Effector memory CD4-positive, alpha-beta T cell (primary cell): ENCODE measurements at places on chromosomes 16 and 17.

GRCh38 chr16:4241258-4241927 is 487 bp downstream of the SRL start:
- DNase-seq = no peak

DNA sequence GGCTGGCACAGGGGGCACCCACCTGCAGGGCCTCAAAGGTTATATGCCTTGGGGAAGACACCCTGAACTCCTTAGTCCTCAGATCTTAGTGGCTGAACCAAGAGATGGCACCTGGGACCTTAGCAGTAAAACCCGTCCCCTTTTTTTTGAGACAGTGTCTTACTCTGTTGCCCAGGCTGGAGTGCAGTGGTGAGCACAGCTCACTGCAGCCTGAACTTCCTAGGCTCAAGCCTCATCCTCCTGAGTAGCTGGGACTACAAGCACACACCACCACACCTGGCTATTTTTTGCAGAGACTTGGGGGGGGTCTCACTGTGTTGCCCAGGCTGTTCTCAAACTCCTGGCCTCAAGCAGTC is 237.2 kb downstream of the MRTFB start:
- no peak for DNase-seq

GRCh38 chr17:32519228-32520103 is 32.7 kb downstream of the CDK5R1 start:
- DNase-seq = peak; percentile 46

DNA sequence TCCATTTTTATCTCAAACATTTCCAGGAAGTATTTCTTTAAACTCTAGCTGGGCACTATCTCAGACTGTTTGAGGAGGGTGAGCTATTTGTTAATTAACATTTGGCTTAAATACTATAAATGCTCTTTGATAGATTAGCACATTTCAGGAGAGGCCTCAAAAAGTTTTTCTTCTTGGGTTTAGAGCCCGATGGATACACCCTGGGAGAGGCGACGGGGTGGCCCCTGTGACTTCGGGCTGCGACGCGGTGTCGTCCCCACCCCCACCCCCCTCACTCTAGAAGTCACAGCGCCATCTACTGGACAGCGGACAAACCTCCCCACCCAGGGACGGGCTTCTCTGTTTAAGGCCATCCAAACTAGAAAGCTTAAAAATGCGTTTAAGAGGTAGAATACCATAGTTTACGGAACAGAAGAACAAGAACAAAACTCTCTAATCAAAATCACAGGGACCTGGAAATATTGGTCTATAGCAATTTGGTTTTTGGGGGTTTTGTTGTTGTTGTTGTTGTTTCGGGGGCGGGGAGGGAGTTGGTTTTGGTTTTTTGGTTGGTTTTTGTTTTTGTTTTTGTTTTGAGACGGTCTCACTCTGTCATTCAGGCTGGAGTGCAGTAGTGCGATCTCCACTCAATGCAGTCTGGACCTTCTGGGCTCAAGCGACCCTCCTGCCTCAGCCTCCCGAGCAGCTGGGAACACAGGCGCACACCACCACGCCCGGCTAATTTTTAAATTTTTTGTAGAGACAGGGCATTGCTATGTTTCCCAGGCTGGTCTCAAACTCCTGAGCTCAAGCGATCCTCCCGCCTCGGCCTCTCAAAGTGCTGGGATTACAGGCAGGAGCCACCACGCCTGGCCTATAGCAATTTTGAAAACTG is 254.4 kb downstream of the C16orf95 start:
- no peak for DNase-seq

DNA sequence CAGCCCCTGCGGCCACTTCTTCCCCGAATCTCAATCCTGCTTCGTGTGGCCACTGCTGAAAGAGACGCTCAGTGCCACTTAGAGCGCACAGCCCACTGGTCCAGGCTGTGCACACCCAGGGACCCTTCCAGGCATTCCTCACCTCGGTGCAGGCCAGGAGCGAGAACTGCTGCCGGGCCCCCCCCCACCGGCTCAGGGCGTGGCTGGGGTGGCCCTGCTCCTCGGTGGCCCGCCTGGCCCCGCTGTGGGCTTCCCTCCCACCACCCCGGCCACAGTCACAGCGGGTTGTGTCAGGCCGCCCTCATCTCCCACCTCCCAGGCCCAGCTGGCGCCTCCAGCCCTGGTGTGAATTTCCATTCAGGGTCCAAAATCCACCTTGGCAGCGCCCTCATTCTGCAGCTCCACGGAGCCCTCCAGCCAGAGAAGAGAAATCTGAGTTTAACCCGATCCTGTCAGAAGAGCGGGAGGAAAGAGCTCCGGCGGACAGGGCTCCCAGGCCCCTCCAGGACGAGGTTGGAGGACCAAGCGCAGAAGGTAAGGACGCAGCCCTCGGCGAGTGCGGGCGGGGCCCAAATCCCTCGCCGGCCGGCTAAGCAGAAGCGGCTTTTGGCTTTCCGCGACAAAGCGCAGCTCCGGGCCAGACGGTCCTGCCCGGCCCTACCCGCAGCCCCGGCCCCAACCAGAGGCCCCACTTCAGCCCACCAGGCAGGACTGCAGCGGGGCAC is 12.0 kb downstream of the TBC1D16 start:
- no peak for DNase-seq

DNA sequence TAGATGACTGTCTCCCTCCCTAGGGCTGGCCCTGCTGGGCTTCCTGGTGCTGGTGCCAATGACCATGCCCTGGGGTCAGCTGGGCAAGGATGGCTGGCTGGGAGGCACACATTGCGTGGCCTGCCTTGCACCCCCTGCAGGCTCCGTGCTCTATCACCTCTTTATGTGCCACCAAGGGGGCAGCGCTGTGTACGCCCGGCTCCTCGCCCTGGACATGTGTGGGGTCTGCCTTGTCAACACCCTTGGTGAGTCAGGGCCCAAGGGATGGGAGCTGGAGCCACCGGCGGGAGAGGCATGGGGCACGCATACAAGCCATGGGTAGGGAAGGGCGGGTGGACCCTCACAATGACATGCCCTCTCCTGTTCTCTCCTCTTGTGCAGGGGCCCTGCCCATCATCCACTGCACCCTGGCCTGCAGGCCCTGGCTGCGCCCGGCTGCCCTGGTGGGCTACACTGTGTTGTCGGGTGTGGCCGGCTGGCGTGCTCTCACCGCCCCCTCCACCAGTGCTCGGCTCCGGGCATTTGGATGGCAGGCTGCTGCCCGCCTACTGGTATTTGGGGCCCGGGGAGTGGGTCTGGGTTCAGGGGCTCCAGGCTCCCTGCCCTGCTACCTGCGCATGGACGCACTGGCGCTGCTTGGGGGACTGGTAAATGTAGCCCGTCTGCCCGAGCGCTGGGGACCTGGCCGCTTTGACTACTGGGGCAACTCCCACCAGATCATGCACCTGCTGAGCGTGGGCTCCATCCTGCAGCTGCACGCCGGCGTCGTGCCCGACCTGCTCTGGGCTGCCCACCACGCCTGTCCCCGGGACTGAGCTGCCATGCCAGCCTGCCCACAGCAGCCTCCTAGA is 2.2 kb downstream of the PAQR4 start:
- DNase-seq = no peak

DNA sequence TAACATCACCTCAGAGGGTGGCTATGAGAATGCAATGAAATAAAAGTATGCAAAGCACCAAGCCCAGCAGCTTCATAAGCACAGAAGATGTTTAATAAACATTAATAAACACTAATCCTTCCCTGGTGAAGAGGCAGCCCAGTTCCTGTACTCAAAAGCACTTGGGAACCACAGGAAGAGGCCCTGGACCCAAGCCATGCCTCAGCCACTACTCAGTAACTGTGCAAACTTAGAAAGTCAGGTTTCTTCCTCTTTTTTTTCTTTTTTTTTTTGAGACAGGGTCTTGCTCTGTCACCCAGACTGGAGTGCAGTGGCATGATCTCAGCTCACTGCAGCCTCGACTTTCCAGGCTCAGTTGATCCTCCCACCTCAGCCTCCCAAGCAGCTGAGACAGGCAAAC is 5.3 kb downstream of the ARHGAP17 start:
- DNase-seq = no peak

GRCh38 chr16:9528511-9529079 is 437.2 kb downstream of the HAPSTR1 start:
- DNase-seq = no peak

GRCh38 chr17:57697891-57698711 is 47.0 kb downstream of the CCDC182 start:
- no peak for DNase-seq

GRCh38 chr17:82429824-82430223 is 11.4 kb upstream of the OGFOD3 start:
- DNase-seq = no peak

- DNase-seq = no peak
These were observed 68.5 kb downstream of the CDC27 start for GRCh38 chr17:47120521-47121095.

GRCh38 chr16:35391328-35391727 is 1931.9 kb downstream of the TP53TG3F start:
- no peak for DNase-seq

DNA sequence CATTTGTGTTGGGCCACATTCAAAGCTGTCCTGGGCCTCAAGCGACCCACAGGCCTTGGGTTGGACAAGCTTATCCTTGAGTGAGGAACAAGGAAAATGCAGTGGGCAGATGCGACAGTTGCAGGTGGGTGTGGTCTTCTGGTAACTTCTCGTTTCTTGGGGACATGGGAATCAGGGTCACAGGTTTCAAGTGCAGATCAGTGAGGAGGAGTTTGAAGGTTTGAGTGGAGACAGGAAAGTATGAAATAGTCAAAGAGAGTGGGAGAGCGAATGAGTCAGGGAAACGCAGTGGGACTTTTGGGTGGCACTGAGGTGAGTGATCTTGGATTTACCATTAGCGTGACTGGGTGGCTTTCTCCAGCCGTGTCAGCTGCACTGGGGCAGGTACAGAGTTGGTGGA is 15.4 kb upstream of the CCL22 start:
- no peak for DNase-seq

DNA sequence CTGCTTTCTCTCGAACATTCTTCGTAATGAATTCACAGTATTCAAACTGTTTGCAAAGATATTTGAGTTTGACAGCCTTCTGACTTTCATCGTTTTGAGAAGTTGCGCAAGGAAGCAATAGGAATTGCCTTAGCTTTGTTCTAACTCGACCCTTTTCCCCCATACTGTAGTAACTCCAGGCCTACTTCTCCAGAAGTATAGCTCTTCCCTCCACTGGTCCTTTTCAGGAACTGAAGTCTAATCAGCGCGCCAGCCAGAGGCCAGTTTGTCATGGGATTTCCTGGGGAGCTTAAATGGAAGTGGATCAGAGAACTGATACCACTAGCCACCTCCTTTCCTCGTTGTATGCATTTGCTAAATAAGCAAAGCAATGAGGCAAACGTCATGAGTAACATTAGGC is 27.9 kb downstream of the CDR2 start:
- DNase-seq = no peak

- DNase-seq = no peak
These were observed 71.7 kb downstream of the ARHGAP17 start for GRCh38 chr16:24943471-24943870.

DNA sequence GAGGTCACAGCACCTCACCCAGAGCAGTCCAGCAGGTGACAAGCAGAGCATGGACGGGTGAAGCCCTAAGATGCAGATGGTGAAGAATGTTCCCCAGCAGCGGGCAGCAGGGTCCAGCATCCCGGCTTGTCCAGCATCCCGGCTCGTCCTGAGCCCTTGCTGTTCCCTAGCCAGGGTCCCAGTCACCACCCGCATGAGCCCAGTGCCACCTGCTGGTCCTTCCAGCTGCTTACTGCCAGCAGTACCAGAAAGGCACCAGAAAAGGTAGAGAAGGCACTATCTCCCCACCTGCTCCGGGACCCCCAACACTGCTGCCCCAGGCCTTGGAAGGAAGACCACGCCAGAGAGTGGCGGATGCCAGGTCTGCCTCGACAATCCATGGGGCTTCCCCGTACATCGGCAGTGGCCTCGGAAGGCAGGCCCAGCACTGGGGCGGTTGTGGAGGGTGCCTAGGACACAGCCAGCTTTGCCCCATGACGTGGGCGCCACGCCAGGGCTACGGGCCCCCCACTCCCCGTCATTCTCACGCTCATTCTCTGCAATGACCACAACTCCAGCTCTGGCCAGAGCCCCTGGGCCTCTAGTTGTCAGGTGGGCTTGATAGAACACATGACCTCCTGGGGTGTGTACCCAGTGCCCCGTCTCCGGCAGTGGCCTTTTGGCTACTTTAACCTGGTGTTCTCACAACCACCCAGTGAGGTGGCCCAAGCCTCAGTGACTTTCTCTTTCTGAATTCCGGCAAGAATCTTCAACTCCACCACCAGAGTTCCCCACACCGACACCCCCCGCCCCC is 1.4 kb downstream of the CENPX start:
- peak; percentile 27 for DNase-seq

GRCh38 chr16:50740736-50741135 is 1.1 kb upstream of the CYLD start:
- DNase-seq = no peak

GRCh38 chr17:76540381-76541300 is 797 bp downstream of the PRCD start:
- DNase-seq = no peak

GRCh38 chr16:54353097-54353496 is 66.5 kb upstream of the IRX3 start:
- no peak for DNase-seq

DNA sequence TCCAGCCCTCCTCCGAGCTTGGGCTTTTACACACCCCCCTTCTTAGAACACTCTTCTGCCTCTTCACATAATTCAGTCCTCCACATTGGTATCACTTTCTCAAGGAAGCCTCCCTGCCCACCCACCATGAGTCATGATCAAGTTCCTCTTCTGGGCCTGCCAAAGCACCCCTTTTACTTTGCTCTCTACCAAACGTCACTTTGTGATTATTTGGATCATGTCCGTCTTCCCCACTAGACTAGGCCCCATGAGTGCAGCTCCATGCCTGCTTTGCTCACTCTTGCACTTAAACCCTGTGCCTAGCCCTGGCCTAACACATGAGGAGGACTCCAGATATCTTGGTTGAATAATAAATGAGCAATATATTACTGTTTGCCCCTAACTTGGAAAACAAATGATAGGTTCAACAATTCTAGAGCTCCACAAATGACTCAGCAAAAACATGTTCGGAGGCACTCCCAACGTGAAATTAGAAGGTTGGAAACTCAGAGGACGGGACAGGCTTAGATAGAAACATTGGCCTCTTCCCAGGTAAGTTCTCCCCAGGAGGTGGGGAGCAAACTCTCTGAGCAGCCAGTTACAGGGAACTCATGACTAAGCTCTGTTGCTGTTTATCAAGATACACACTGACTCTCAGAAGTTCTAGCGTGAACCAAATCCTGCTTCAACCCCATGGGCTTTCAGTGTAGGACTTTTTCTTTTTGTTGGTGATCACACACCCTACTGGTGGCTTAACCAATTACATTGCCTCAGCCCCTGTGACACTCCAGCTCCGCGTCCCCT is 28.3 kb downstream of the G6PC1 start:
- no peak for DNase-seq

DNA sequence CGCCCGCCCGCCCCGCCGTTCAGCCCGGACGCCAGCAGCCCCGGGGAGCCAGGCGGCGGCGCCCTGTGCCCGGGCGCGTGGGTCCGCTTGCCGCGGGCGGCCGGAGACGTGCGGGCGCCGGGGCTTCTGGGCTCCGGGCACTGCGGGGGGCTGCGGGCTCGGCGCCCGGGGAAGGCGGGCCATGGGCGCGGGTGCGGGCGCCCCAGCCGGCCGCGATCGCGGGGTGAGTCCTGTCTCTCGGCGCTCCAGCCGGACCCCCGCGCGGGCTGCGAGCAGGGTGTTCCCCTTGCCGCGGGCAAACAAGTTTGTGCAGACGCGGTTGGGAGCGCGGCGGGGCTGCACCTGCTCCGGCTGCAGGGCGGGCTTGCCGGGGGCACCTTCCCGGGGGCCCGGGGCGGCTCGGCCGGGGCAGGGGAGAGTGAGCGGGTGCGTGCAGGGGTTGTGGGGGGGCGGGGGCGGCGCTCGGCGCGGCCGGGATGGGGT is 292 bp downstream of the WSCD1 start:
- no peak for DNase-seq
